ENCODE measurements at places on chromosomes 3 and 15. TPM values are rescaled to one million over a fixed set of nuclear protein-coding genes. Genes with fewer than 3 reads are reported as not detected.

DNA sequence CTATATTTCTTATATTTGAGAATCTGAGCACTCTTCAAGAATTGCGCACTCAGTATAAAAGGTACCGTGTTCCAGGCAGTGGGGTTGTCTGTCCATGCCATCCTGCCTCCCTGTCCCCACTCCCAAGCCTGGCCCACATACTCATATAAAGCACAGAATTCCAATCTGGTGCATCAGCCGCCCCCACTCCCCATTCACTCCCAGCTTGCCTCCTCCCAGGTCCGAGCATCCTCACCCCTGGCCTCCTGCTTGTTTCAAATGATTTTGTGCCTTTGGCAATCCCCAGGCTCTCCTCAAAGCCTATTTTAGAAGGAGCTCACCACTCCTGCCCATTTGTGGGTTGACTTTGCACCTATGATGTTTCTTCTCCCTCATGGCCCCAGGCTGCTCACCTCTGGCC lies 22.2 kb upstream of the IGF1R start:
- H3K4me3 ChIP-seq: no peak overlapping the region
- H3K27me3 ChIP-seq: peaks cover 58% of the 10 kb centered on the region
- no peak for DNase-seq
- H3K36me3 ChIP-seq: no peaks in the 10 kb centered on the region

The GOLGA6A gene
- not detected for total RNA-seq

The SPINK8 gene
- not detected for total RNA-seq

GRCh38 chr3:23654571-23654970 lies 151.2 kb upstream of the UBE2E1 start:
- peaks cover 2% of the 10 kb centered on the region for H3K36me3 ChIP-seq
- H3K27ac ChIP-seq: no peak overlapping the region
- H3K4me1 ChIP-seq: peaks cover 12% of the 10 kb centered on the region
- H3K27me3 ChIP-seq: peaks cover 10% of the 10 kb centered on the region
- H3K4me3 ChIP-seq: no peak overlapping the region

The EAF2 gene
- 11.4 TPM for total RNA-seq

DNA sequence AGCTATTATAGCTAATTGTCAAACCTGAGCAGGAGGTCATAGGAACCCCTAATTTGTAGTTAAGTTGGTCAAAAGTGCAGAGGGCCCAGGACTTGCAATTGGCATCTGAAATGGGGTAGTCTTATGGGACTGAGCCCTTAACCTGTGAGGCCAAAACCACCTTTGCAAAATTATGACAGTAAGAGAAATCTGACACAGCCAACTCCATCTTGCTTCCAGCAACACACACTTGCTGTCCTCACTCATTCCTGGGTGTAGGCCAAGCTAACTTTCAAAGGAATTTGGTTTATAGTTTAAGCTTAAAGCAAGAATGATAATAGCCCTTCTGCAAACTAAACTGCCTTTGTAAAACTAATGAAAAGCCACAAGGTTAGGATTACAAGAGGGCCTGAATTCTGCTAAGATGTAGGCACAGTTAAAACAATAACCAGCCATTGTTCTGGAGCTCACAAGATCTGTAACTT lies 57.6 kb upstream of the FRMD4B start:
- DNase-seq: no peak
- H3K4me1 ChIP-seq: no peaks in the 10 kb centered on the region
- no peak overlapping the region for H3K27ac ChIP-seq

DNA sequence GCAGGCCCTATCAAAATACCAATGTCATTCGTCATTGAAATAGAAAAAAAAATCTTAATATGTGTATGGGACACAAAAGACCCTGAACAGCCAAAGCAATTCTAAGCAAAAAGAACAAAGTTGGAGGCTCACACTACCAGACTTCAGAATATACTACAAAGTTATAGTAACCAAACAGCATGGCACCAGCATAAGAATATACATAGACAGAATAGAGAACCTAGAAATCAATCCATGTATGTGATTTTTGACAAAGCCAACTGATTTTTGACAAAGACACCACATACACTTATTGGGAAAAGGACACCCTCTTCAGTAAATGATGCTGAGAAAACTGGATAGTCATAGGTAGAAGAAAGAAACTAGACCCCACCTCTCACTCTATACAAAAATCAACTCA lies 95.0 kb downstream of the C3orf70 start:
- H3K4me1 ChIP-seq: no peaks in the 10 kb centered on the region
- H3K36me3 ChIP-seq: peaks cover 26% of the 10 kb centered on the region
- DNase-seq: no peak
- H3K27me3 ChIP-seq: peaks cover 2% of the 10 kb centered on the region
- no peak overlapping the region for H3K4me3 ChIP-seq

The CYP1A2 gene
- total RNA-seq: not detected

All from activated naive CD8-positive, alpha-beta T cell treated with anti-CD3 and anti-CD28 coated beads, Interleukin-2, amount 10 ng/mL, durations not matched to agents 7 days and 5 days (primary cell).